Caudate nucleus (tissue), 63 donors: ENCODE measurements at places on chromosomes 3 and 15.

- no peak for DNase-seq
Measured at GRCh38 chr3:9399337-9399703, 1.9 kb downstream of the SETD5 start.

DNA sequence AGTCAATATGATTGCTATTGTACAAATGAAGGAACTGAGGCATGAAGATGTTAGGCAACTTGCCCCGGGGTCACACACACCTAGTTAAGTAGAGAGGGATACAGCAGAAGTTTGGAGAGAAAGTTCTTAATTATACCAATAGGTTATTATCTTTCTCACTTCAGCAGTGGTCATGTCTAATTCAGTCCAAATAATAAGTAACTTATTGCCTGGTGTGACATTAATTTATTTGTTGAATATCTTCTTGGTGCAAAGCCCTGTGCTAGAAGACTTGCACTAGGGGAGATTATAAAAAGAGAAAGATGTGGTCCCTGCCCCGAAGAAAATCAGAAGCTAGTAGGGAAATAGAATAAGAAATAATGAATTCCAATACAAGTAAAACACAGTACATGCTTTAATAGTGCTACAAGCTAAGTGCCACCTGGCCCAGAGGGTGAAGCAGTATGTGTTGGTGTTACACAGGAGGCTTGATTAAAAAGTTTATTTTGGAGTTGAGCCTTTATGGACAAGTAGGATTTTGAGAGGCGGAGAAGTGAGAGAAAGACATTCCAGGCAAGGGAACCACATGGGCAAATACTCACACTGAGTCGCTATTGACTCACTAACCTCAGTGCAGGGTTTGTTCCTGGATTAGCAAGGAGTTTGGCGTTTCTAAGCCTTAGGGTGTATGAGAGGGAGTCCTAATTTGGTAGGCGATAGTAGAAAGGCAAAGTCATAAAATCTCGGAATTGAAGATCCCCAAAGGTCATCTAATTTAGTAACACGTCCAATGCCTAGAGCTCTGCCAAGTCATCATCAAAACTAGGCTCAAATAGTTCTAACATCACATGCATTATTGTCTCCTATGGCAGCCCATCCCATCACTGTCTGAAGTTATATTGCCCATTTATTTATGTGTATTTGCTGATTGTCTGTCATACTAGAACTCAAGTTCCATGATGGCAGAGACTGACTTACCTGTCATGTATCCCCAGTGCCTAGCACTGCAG is 19.2 kb upstream of the GSK3B start:
- no peak for DNase-seq

DNA sequence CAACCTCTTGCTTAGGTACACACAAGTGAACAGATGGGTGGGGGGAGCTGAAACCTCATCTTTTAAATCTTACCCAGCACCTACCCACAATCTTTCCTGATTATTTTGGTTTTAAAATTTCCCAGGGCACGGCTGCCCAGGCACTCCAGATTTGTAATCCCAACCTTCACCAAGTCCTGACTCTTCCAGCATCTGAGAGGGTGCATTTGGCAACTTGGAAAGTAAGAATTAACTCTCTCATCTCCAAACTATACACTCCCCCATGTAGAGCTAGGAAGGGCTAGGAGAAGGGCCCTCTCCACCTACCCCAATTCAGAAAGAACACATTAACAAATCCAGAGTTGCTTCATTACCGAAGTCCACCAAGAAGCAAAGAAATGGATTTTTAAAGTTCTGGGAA is 41.7 kb upstream of the PRICKLE2 start:
- no peak for DNase-seq

DNA sequence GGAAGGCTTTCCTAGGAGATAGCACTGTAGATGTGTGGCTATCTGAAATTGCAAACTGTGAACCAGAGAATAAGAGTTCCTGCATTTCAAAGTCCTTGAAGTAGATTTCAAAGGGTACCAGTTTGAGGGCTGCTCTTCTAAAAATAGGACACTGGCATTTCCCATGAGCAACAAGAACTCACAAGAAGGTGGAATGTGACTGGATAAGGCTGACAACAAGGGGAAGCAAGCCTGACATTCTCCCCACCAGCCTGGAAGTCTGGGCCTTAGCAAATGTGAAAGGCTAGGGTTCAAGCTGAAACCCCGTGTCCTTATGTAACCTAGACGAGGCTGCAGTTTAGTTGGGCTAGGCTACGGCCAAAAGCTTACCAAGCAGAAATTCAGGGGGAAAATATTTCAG is 18.7 kb upstream of the TJP1 start:
- DNase-seq = no peak

- no peak for DNase-seq
Measured at GRCh38 chr15:36256404-36256807, 323.0 kb upstream of the CDIN1 start.

GRCh38 chr3:122843604-122844003 is 48.7 kb downstream of the SLC49A4 start:
- DNase-seq = no peak
